ENCODE measurements at places on chromosomes 6 and 20.
A peak's percentile ranks its signal among the peaks of the same experiment; 100 is the strongest.

DNA sequence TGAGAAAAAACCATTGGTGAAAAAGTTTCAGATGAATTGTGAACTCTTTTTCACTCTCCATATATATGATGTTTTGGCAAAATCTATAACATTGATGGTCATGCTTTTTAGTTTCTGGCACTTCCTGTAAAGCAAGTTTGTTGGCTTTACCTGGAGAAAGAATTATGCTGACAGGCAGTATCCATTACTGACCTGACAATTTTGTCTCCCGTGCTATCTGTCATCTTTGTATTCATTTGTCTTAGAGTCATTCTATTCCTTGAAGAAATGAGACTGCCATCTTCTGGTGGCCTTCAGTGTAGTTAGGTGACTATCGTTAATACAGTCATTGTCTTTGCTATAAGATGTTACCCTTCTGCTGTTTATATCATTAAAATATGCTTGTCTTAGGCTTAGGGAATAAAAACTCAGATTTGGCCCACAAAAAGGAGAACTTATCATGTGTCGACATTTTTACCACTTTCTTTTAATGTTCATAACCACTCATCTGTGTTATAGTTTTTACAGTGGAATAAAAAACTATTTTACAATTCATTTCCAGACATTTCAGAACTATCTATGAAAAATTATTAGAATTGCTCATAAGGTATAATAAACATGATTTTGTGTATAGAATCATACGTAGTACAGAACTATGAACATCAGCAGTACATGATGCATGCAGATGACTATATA is 707.0 kb downstream of the EPM2A start:
- peak; percentile 12 for DNase-seq

DNA sequence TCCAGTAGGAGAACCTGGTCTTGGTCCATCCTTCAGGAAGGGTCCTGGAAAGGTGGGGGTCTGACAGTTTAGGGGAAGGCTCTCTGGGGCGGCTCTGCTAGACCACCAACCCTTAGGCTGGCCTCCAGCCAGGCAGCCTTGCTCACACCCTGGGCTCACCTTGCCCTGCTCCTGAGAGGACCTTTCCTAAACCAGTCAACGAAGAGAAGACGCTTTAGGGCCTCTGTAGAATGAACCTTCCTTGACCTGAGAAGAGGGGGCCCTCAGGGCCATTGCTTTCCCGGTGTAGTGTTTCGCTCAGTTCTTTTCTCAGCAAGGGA is 1.1 kb downstream of the CDC25B start:
- DNase-seq, result no peak

GRCh38 chr6:155228546-155229166 is 35.2 kb upstream of the CLDN20 start:
- no peak for DNase-seq

- DNase-seq, result no peak
Observed at GRCh38 chr20:44056010-44056698, 130.8 kb downstream of the JPH2 start.

GRCh38 chr6:162699961-162700360 is 27.6 kb downstream of the PRKN start:
- DNase-seq, result no peak

- no peak for DNase-seq
Observed at GRCh38 chr20:37955511-37955910, 52.6 kb downstream of the VSTM2L start.

DNA sequence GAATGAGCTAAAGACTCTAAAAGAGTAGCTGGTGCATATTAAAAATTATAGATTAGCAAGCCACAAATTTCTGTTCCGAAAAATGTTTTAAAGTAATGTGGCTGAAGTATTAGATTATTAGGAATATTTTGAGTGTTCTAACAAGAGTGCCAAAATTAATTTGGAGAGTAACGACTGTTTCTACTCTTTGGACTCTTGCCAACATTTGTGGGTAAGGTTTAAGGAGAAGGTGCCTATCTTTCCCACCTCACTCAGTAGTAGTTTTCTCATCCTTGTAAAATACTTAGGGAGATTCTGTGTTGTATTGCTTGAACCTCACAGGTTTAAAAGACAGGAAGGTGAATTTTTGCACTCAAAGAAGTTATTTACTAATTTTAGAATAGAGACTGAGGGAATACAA is 5.0 kb downstream of the HSF2 start:
- DNase-seq, result no peak

GRCh38 chr6:168182908-168183612 is 104.0 kb upstream of the FRMD1 start:
- no peak for DNase-seq

GRCh38 chr6:55082021-55082420 is 92.3 kb upstream of the HCRTR2 start:
- no peak for DNase-seq

GRCh38 chr6:11198663-11199603 is 33.5 kb downstream of the NEDD9 start:
- no peak for DNase-seq

GRCh38 chr6:110063594-110064263 is 85.6 kb downstream of the GPR6 start:
- DNase-seq, result no peak

- no peak for DNase-seq
Observed at GRCh38 chr6:40551966-40552505, 35.1 kb downstream of the LRFN2 start.

DNA sequence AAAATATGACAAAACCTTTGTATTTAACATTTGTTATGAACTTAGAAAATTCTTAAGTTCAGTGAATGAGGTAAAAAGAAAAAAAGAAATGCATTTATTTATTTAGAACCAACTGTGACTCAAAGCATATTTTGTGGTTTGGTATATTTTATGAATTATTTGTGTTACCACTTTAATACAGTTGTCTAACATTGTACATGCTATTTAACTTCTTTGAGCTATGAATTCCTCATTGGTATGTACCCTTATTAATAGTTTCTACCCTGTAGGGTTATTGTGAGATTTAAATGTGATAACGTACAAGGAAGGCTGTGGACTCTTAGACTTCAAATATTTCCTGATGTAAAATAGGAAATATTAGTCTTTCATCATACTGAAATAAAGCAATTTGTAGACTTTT is 162.6 kb downstream of the MMUT start:
- DNase-seq, result no peak

- DNase-seq, result no peak
Observed at GRCh38 chr6:32178547-32179440, 589 bp downstream of the RNF5 start.

DNA sequence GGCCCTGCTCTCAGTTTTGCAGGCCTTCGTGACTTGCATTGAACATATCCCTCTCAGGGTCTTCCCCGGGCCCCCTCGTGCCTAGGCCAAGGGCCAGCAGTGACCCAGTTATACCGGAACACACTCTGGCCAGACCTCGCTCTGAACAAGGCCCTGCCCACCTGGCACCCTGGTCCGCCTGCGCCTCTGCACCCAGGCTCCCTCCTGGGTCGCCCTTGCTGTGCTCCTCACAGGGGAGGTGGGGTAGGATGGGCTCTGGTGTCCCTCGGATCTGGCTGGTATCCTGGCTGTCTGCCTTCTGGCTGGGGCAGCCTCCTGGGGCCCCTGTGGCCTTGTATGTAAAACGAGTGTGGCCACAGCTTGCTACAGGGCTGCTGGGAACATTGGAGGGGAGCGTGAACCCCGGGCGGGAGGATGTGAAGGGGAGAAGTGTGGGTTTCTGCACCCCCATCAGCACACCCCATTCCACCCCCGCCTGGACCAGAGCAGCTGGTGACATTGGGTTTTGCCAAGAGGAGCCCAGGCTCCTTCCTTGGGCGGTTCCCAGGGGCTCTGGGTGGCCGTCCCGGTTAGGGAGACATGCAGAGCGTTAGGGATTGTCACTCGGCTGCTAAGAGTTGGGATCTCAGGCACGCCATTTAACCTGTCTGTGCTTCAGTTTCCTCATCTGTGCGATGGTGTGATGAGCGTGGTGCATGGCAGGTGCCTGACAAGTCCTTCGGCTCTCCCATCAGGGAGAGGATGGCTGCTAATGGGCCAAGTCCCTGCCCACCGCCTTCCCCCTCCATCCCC is 17.5 kb downstream of the SRC start:
- DNase-seq, result no peak

- DNase-seq, result no peak
Observed at GRCh38 chr6:169556758-169557548, 144.9 kb downstream of the WDR27 start.

GRCh38 chr6:71766146-71766760 is 120.1 kb upstream of the RIMS1 start:
- DNase-seq, result no peak

- no peak for DNase-seq
Observed at GRCh38 chr6:32459781-32460424, 20.2 kb downstream of the HLA-DRA start.

- DNase-seq, result no peak
Observed at GRCh38 chr6:15386756-15387112, 140.9 kb downstream of the JARID2 start.

DNA sequence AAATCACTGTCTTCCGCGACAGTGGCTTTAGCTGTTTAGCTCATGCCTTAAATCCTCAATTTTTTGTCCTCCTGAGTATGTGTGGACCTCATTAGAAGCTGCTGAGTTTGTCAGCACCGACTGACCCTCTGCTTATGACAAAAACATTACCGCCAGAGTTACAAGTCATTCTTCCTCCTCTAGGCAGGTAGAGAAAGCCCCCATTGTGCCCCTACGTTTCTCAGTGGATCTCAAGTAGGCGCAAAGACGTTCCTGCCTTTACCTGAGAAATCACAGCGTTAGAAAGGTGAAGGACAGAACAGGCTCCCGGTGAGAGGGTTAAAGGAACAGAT is 227.3 kb upstream of the PDE10A start:
- no peak for DNase-seq

DNA sequence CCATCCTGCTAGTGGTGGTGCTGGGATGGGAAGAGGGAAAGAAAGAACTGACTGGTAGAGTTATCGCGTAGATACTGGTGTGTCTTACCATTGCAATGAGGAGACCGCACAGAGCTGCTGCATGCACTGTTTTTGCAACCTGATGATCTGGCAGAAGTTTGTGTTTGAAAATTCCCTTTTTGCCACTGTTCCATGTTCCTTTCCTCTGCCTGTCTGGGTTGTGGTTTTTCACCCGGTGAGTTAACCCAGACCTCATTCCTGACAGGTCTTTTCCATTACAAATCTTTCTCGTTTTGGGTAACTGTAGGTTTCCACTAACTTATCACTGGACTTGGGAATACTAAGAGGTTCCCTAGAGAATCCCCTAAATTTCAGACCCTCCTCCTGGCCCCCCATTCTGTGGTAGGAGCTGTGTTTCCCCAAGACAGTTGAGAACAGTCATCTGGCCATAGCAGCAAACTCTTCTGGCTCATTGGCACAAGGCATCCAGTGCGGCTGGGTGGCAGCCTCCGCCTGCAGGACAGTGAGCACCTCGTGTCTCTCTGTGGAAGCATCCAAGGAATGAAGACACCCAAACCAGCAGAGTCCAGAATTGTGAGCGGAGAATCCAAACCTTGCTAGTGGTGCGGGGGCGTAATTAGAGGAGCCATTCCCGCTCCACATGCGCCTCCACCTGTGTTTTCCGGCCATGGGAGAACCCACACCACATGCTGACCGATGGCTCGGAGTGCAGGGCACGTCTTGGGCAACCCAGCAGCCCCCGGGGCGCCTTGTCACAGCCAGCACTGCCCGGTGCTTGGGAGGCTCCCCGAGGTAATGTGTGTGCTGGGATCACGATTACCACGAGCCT is 32.8 kb downstream of the ERMARD start:
- DNase-seq, result no peak

GRCh38 chr6:18501663-18502013 is 114.5 kb downstream of the RNF144B start:
- DNase-seq, result no peak

DNA sequence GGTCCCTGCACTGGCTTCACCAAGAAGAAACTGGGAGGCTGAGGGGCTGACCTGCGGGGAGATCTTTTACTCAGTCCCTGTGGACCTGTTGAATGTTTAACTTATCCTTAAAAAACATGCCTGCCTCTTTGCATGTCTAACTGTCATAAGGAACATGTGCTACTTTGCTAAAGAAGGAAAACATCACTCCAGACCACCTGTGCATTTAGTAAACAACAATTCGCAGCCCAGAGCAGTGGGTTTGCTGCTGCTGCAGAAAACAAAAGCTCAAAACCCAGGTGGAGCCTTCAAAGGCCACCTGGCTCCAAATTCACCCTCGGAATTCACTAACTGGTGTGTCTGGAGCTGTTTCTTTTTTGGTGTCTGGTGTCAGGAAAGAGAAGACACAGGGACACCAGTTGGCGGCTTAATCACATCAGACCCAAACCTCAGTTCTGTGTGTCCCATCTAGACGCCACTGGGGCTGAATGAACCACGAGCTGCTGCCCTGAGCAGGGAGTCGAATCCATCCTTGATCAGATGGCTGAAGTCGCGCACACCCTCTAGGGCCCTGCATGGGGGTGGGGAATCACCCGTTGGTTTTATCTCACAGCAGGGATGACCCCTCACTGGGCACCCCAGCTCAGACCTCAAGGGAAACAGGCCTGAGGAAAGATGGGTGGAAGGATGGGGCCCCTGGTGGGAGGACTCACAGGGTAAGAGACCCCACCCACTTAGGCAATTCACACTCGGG is 344.3 kb downstream of the PREX1 start:
- DNase-seq, result no peak

DNA sequence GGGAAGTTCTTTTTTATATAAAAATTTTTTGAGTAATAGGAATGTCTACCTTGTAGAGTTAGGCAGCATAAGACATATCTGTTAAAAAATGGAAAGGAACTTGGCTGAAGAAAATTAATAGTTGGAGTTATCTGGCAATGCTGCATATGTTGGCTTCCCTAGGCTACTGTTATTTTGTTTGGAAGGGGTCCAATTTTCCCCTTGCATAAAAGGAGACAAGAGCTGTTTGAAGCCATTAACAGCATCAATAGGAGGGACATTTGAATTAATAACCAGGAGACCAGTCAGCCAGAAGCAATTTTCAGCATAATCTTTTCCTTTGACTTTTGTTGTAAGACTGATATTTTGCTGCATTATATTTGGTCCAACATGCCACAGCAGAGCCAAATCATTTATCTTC is 80.9 kb upstream of the TAB2 start:
- peak; percentile 52 for DNase-seq

GRCh38 chr6:168611691-168612090 is 170.7 kb downstream of the SMOC2 start:
- no peak for DNase-seq

GRCh38 chr6:104884867-104885517 is 25.3 kb upstream of the HACE1 start:
- no peak for DNase-seq

DNA sequence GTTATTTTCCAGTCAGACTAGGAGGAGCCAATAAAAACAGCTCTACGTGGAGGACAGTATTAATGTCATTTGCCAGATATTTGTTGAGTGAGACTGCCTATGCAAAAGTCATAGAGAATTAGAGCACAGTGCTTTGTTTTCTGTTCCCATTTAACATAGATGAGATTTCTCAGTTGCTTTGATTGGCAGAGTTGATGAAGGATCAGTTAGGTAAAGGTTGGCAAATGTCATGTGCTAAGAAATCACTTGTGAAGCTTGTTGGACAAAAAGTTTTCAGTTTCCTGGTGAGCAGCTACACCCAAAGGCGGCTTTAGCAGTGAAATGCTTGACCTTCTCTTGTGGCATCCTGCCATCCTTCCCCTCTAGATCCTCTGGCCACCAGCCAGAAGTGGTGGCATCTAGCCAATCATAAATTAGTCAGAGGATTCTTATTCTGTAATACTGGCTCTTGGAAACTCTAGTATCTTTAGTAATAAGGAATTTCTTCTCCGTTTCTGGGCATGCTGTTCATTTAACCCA is 37.0 kb downstream of the BCKDHB start:
- peak; percentile 47 for DNase-seq

- no peak for DNase-seq
Observed at GRCh38 chr6:109316909-109317308, 65.4 kb downstream of the CD164 start.
